Ovary (tissue), 10 donors: ENCODE measurements at places on chromosomes 7 and 10.
A peak's percentile ranks its signal among the peaks of the same experiment; 100 is the strongest.

- peak; percentile 72 for DNase-seq
Measured at GRCh38 chr7:135748770-135749169, at the start of gene FAM180A. Gene FAM180A, minus strand, starts transcription at chr7:135748813. Its CDS starts 233 bp downstream, at chr7:135748580.

DNA sequence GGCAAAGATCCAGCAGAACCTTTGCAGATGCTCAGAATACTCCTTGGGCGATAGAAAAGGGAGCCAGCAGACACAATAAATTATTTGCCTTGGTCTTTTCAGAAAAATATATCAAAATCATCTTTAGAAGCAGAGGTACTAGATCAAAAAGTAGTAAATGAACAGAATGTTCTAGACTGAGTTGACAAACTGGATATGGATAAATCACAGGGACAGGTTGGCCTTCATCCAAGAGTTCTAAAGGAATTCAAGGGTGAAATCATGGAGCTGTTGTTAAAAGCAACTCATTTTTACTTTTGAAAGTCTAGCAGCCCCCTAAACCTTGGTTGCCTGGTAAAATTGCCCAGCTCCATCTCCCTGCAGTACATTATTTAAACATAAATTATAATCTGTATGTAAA is 99.1 kb downstream of the PLCE1 start:
- DNase-seq: no peak

DNA sequence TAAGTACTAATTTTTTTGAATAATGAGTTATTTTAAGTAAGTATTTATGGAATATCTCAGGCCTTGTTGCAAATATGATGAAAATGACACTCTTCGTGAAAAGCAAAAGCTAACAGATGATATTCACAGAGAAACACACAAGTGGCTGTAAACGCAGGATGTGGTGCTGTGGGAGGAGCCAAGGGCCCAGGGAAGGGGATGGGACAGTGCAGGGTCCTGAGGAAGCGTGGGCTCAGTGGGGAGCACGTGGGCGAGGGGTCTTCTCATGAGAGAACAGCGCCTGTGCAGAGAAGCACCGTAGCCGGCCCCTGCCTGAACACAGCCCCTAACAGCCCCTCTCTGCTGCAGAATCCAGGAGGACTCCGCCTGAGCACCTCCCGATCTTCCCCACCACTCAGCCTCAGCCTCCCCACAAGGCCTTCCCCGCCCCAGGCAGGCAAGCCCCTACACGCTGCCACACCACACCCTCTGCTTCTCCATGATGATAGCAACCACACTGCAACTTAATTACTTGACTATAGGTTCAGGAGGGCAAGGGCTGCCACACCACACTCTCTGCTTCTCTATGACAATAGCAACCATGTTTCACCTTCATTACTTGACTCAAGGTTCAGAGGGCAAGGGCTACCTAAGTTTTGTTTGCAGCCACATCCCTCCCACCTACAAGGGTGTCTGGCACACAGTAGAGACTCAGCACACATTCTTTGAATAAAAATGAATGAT is 152.6 kb upstream of the RNF32 start:
- DNase-seq: no peak

GRCh38 chr7:25750744-25751508 is 401.1 kb upstream of the NFE2L3 start:
- DNase-seq: no peak

DNA sequence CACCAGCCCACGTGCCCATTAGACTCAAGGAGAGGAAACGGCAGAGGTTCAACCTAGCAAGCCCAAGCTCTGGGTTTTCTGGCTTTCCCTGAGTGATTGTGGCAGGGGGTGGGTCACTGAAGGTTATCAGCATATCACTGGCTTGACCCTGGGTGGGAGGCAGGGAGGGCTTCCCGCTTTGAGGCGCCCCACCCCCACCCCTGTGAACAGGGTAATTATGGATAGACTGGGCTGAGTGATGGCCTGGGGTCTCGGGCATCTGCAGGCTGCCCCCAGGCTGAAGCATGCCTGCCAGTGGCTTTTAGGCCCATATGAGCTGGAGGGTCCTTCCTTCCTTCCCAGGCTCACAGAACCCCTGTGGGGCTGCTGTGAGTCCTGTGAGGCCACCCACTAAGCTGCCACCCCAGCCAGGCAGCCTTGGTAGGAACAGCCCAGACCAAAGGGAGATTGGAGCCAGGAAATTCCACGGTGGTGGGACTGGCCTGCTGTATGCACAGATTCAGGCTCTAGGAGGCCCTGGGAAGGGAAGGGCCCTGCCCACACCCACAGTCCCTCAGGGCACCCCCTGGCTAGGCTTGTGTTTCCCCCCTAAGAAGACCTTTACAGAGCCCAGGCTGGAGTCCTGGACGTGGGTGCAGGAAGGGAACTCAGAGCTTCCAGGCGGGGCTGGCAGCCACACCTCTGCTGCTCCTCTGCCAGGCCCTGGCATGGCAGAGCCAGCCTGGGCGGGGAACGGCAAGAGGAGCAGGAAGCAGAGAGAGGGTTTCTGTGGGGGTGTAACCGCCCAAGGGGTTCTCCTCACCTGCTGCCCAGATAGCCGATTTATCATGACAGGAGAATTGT is 33.1 kb downstream of the GPRIN2 start:
- DNase-seq: peak; percentile 15

DNA sequence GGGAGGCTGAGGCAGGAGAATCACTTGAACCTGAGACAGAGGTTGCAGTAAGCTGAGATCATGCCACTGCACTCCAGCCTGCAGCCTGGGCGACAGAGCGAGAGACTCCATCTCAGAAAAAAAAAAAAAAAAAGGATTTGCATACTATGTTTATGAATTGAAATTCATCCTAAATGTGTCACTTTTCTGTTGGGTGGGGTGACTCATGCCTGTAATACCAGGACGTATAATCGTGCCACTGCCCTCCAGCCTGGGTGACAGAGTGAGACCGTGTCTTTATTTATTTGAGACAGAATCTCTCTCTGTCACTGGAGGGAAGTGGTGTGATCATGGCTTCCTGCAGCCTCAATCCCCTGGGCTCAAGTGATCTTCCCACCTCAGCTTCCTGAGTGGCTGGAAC is 5.8 kb downstream of the ZNF212 start:
- no peak for DNase-seq

DNA sequence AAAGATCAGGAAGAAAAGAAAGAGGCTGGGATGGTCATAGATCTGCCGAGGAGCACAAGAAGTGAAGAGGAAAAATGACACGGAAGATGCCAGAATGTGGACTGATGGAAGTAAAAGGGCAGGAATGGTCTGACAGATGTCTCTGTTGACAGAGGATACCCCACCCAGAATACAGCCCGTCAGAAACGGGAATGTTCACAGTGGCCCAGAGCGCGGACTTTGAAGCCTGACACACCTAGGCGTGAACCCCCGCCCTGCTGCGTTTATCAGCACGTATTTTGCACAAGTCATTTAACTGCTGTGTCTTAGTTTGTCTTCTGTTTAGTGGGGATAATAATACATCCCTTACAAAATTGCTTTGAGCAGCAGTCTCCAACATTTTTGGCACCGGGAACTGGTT is 27.1 kb downstream of the AKR1B1 start:
- DNase-seq: no peak

DNA sequence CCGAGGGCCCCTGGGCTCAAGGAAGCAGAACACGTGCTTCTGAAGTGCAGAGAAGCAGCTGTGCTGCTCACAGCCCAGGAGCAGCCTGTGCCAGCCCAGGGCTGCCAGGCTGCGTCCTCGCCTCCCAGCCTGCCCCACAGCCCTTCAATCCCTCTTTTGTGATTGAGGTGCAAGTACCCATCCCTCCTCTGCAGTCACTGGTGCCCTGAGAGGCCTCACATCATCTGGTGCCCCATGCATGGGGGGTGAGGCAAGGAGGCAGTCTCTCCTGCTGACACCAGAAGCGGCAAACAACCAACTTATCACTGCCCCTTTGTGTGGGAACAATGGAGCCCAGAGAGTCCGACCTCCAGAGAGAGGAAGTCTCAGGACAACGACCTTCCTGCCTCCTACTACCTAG is 49.8 kb upstream of the FGFR2 start:
- no peak for DNase-seq

DNA sequence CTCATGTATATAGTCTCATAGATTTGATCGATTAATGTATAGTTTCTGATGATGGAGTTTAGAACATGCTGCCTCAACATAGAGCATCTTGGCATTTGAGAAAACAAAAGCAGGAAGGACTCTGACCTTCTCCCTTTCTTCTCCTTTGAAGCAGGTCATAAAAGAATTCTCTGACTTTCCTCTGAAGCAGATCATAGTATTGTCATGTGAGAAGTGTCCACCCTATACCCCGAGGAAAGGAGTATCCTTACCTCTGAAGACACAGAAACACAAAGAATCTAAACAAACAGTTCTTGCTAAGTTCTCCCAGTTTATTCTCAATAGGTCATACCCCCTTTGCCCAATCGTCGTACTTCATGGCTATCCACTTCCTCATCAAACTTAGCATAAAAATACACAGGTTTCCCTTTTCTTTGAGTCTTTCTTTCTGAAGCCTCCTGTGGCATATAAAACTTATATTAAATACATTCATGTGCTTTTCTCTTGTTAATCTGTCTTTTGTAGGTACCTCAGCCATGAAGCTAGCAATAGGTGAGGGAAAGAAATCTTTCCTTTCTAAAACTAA is 194.9 kb downstream of the REEP3 start:
- no peak for DNase-seq

DNA sequence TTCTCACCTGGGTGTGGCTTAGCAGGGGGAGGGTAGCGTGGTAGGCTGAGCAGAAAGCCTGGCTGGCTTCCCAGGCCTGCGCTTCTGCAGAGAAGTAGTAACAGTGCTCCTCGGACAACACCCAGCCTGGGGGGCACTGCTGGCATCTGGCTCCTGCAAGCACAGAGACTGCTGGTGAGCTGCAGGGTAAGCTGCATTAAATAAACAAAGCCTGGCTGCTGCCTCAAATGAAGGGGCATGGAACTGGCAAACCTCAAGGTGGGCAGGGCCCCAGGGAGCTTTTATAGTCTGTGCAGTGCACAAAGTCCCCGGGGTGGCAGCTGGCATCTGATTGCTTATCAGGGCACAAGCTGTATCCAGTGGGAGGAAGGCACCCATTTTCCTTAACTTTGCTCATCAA is 3.9 kb downstream of the KLRG2 start:
- no peak for DNase-seq

DNA sequence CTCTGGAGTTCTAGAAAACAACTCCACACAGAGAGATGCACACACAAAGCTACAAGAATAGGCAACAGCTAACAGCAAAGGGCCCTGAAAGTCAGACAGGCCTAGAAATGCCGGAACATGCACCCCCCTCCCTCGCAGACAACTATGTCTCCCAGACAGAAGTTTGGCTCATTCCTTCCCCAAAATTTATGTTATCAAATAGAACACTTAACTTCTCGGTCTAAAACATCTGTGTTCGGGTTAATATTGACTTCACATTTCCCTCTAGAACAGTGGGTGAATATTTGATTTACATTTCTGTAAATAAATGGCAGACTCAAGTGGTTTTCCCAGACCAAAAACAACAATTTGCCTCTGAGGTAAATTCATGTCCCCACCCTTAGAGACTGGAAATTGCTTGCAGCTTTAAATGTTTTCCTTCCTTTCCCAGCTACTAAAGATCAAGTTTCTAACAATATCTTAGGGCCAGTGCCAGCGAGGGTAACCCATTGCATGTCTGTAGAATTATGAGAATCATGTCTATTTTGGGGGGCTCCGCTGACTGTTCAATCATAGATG is 92.5 kb upstream of the INHBA start:
- no peak for DNase-seq

- peak; percentile 69 for DNase-seq
Measured at GRCh38 chr10:75111907-75112679, 637 bp downstream of the SAMD8 start.

- DNase-seq: no peak
Measured at GRCh38 chr7:51326656-51327286, 10.2 kb upstream of the COBL start.

DNA sequence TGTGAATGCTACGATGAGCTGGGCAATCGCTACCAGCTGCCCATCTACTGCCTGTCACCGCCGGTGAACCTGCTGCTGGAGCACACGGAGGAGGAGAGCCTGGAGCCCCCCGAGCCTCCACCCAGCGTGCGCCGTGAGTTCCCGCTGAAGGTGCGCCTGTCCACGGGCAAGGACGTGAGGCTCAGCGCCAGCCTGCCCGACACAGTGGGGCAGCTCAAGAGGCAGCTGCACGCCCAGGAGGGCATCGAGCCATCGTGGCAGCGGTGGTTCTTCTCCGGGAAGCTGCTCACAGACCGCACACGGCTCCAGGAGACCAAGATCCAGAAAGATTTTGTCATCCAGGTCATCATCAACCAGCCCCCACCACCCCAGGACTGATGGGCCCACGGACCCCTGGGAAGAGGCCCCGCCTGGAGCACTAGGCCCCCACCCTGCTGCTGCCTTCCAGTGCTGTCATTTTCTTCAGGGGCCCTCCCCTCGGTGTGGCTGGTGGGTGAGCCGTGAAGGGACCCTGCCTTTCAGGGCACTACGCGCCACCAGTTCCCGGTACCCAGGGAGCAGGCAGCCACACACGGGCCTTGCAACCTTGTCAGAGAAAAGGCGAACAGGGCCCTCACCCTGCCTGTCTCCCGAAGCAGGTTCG is 2.3 kb upstream of the ANKRD2 start:
- no peak for DNase-seq

GRCh38 chr7:155168597-155169480 is 98.7 kb downstream of the HTR5A start:
- no peak for DNase-seq

- DNase-seq: no peak
Measured at GRCh38 chr7:150686030-150686631, 625 bp downstream of the GIMAP2 start.

DNA sequence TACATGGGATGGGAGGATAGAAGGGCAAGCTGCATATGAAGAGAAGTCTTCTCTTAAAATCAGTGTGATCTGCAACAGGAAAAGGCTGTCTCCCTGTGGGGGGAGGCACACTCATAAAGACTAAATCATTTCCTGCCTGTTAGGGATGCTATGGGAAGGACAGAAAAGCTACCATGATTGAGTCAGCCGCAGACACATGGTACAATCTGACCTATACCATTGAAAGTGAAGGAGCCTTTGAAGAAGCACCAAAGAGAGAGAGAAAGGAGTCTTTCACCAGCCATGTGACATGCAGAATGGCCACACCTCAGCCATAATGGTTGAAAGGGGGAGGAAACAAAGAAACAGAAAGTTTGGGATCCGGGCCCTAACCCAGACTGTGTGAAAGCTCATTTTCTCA is 29.1 kb downstream of the NUDCD3 start:
- DNase-seq: no peak

GRCh38 chr10:108014145-108014901 is 849.8 kb upstream of the SORCS1 start:
- no peak for DNase-seq

GRCh38 chr10:12181065-12181775 is 14.5 kb downstream of the NUDT5 start:
- no peak for DNase-seq

GRCh38 chr7:132138817-132139216 is 437.5 kb downstream of the PLXNA4 start:
- no peak for DNase-seq

DNA sequence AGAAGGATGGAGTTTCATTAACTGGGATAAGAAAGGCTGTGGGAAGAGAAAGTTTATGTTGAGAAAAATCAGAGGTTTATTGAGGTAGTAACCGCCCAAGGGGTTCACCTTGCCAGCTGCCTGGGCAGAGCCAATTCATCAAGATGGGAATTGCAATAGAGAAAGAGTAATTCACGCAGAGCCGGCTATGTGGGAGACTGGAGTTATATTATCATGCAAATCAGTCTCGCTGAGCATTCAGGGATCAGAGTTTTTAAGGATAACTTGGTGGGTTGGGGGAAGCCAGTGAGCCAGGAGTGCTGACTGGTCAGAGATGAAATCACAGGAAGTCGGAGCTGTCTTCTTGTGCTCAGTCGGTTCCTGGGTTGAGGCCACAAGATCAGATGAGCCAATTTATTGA is 70.6 kb downstream of the MALRD1 start:
- DNase-seq: no peak

GRCh38 chr7:68381731-68382130 is 1216.5 kb upstream of the AUTS2 start:
- DNase-seq: no peak
